ENCODE measurements at places on chromosomes 2 and 18.

- no peak for DNase-seq
Observed at GRCh38 chr2:179311101-179311500, 46.5 kb upstream of the SESTD1 start.

- no peak for DNase-seq
Observed at GRCh38 chr18:48074929-48075706, 144.7 kb upstream of the SMAD2 start.

DNA sequence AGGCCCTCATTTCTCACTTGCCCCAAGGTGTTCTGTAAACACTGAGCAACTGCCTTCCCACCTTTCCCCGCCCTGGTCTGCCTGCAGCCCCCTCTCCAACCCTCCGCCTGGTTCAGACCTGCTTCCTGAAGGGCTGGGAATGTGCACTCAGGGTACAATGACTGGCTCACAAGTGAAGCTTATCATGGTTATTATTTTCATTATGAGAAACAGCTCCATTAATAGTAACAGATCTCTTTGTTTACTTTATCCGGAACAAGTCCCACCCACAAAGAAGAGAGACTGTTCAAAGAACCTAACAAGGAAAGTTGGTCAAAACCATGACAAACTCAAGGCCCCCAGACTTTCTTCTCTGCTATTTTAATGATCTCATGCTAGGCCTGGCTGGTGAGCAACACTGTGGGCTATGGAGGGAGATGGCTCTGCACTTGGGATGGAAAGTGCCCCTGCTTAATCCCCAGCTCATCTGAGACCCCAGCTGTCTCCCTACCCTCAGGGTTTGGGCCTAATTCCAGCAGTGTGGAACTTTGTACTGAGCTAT is 36.7 kb downstream of the ARHGAP25 start:
- DNase-seq: no peak

GRCh38 chr2:160679686-160680085 is 186.1 kb upstream of the RBMS1 start:
- no peak for DNase-seq

DNA sequence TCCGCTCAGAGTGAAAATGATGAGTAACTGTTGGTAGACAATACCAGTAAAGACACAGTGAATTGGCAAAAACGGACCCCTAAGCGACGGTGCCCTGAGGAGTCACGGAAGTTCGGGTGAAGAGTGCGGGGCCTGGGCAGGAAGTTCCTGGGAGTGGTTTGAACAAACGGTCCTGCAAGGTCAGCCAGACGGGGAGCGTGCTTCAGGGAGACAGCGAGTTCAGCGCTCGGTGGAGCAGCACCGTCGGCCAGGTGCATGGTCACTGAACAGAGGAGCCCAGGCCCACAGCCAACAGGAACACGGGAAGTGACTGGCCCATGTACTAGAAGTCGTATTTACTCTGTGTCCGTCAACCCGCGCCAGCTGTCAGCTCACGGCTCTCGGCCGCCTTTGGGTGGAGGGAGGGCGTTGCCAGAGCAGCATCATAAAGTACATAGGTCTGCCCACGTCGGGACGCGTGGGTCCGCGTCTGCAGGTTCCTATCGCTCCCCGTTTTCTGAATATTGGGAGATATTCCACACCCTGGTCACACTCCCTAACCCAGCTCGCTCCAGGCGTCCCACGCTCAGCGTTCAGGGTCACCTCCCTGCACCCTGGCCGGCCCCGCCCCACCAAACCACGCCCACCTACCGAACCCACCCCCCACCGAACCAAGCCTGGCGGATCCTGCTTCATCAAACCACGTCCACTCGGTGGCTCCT is 75.6 kb upstream of the UXS1 start:
- DNase-seq: no peak

DNA sequence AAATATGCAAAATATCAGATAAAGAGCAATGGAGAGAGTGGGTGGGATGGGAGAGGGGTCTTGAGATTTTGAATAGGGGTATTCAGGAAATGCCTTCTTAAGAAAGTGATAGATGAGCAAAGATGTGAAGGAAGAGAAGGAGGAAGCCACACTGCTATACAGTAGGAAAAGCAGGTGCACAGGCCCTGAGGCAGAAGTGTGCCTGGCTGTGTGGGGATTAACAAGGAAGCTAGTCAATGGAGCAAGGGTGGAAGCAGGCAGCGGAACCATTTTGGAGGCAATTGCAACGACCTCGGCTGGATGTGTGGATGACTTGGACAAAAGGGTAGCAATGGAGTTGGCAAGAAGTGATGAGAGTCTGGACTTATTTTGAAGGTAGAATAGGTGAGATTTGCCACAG is 11.0 kb upstream of the CNGA3 start:
- no peak for DNase-seq

- no peak for DNase-seq
Observed at GRCh38 chr18:34600158-34600557, 109.9 kb upstream of the DTNA start.
